Myocyte (in vitro differentiated cells): ENCODE measurements at places on chromosomes 4 and X.

DNA sequence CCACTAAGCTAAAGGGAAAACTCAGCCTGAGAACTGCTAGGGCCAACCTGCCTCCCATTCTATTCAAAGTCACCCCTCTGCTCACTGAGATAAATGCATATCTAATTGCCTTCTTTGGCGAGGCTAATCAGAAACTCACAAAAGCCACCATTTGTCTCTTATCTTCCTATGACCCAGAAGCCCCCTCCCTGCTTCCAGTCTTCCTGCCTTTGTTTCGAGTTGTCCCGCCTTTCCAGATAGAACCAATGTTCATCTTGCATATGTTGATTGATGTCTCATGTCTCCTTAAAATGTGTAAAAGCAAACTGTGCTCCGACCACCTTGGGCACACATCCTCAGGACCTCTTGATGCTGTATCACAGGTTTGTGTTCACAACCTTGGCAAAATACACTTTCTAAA is 459.8 kb downstream of the FSTL5 start:
- DNase-seq = no peak

DNA sequence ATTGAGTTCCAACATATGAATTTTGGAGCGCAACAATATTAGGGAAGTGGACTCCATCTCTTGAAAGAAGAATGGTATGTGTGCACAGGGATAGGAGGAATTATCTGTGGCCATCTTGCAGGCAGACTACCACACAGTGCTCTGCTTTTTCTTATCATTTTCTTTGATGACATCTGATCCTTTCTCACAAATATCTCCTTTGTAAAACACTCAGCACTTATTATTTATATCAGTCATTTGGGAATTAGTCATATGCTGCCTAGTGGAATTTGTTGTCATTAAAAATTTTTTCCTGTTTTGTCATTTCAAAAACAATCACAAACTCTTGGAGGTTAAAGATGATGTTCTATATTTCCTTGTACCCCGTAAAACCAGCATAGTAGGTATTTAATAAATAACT is 444.3 kb upstream of the ATOH1 start:
- DNase-seq = no peak

DNA sequence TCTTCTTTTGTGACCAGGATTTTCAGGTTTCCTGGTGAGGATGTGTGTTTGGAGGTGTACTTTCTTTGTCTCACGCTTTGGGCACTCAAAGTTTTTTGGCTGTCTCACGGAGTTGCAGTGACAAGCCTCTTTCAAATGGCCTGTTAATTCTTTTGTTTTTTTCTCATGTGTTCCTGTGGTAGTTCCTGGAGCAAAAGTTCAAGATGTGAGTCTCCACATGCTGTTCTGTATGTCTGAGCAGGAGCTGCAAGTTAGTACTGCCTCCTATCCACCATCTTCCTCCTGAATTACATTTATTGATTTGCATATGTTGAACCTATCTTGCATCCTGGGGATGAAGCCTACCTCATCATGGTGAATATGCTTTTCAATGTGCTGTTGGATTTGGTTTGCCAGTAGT is 118.5 kb downstream of the VSIG4 start:
- DNase-seq = no peak

DNA sequence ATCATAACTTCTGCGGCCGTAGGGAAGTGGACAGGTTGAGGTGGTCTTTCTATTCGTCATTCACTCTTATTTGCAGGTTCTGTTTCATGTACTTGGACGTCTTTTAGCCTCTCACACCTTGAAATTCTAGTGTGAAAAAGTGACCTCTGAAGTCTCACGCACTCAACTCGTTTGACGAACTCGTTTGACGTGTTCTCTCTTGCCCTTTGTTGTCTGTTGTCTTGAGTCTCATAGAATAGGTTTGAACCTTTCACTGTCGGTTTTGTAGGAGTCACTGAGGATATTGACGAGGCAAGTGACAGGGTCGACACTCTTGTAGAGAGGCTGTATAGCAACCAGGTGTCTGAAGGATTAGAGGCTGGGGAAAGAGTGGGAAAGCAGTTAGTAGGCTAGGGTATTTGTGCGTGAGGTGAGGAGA is 1.1 kb upstream of the PGRMC2 start:
- DNase-seq = no peak

DNA sequence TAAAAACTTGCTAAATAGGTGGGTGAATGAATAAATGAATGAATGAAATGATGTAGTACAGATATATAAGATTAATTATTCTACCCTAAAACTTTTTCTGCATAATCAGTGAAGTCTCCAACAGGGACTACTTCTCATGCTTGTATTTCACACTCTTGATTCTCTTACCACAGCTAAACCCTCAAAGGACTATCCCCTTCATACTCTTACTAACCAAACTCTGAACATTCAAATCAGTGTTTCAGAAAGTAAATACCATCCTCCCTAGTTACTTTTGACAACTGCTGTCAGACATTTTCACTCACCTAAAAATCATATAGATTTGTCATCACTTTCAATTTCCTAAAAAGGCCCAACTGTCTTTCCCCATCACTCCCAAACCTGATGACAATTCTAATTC is 234.3 kb upstream of the HHIP start:
- DNase-seq = no peak

DNA sequence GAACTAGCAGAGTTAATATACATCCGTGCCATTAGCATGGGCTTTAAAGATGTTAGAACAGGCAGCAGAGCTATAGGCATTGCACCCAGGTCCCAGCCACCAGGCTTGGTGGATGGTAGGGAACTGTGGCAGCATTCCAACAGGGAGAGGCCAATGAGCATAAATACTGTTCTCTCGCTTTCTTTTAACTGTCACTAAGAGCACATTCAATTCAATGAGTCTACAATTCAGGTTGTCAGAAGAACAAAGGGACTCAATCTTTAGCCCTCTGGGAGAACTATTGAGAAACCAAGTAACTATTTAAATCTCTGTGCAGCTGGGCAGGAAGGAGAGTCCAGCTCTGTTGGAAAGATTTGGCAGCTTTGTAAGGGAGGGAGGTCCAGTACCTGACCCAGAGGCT is 165.6 kb downstream of the CHIC1 start:
- DNase-seq = no peak

DNA sequence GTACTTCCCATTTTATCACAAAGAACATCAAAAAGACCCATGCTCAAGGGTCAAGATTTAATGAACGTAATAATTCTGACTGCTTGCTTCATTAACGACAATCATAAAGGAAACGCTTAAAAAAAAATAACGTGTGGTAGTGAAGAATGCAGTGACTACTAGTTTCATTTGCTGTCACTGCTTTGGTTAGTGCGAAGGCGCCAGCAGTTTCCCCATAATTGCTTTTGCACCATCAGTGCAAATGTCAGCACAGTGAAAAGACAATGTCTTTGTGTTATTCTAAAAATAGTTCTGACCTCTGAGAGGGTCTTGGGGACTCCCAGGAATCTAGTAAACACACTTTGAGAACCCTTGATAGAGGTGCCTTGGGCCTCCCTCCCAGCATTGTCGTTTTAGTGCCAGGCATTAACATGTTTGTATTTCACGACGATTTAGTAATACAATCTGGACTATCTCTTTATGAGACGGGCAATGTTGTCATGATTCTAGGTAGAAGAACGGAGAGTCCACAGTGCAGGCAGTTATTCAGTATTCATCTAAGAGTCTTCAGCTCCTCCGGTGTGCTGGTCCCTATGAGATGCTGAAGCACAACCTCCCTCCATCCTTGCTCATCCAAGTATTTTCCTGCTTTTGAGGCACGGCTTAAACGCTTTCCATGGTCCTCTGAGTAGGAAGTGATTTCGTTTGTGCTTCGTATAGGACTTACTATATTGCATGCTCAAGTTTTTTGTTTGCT is 71.0 kb downstream of the AFF1 start:
- no peak for DNase-seq

DNA sequence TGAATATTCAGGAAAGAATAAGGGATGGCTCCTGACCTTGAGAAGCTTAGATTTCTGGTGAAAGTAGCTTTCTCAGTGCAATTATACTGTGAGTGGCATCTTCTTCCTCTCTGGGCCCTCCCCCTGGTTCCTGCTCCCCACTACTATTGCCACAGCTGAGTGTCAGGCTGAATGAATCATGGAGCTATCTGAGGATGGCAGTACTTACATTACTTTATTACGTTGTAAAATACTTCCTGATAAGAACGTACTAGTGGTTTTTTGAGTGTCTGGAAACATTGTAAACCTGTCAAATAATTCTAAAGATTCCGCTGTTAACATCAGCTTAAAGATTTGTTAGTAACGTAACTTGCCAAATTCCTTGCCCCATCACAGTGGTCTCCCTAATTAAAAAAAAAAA is 36.2 kb downstream of the ARHGAP10 start:
- peak; percentile 71 for DNase-seq

- DNase-seq = no peak
Observed at GRCh38 chr4:40908297-40908696, 158.5 kb downstream of the NSUN7 start.

- no peak for DNase-seq
Observed at GRCh38 chr4:949656-950055, 17.4 kb downstream of the TMEM175 start.
